ENCODE measurements at places on chromosomes 1 and 21.

- peaks cover 2% of the 10 kb centered on the region for H3K36me3 ChIP-seq
- peak overlapping the region; percentile 95 for H3K4me3 ChIP-seq
- peak; percentile 26 for DNase-seq
- H3K27me3 ChIP-seq, result peaks cover 4% of the 10 kb centered on the region
- peaks cover 37% of the 10 kb centered on the region for H3K4me1 ChIP-seq
Observed at GRCh38 chr1:151612501-151613281, 841 bp downstream of the SNX27 start.

DNA sequence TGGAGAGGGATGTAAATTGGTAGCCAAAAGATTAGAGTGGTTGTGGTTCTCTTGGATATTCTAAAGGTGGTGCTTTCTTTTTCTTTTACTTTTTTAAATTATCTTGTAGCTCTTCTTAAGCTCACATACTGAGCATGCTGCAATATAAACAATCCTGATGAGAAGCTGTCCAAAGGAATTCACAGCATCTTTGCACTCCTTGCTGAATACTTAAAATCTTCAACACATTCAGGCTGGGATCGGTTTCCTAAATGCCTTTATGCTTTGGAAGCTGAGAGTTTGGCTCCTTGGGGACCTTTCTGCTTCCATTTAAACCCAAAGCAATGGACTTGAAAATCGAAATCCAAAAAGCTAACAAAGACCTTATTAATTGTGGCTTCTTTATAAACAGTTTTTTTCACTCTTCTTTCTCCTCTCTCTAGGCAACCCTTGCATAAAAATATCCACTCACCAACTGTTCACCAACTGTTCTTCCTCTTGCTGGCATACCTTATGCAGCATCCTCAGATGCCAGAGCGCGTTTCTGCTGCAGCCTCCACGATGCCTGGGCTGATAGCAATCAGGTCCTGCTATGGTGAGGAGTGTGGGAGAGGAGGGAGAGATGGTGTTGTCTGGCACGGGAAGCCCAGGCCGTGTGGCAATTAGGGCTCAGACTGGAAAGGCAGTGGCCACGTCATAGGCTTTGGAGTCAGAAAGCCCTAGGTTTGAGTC lies 535.8 kb upstream of the DAB1 start:
- no peak for DNase-seq
- H3K27me3 ChIP-seq, result no peaks in the 10 kb centered on the region
- no peak overlapping the region for H3K4me3 ChIP-seq
- H3K27ac ChIP-seq, result no peak overlapping the region
- no peaks in the 10 kb centered on the region for H3K36me3 ChIP-seq
- H3K4me1 ChIP-seq, result no peaks in the 10 kb centered on the region

DNA sequence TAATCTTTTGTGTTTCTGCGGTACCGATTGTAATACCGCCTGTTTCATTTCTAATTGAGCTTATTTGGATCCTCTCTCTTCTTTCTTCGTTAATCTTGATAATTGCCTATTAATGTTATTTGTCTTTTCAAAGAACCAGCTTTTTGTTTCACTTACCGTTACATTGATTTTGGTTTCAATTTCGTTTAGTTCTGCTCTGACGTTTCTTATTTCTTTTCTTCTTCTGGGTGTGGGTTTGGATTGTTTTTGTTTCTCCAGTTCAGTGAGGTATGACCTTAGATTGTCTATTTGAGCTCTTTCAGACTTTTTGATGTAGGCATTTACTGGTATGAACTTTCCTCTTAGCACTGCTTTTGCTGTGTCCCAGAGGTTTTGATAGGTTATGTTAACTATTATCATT lies 9.4 kb downstream of the OR2M2 start:
- no peak for DNase-seq
- H3K27me3 ChIP-seq, result no peaks in the 10 kb centered on the region
- no peak overlapping the region for H3K4me3 ChIP-seq
- no peaks in the 10 kb centered on the region for H3K4me1 ChIP-seq

- H3K4me3 ChIP-seq, result no peak overlapping the region
- H3K4me1 ChIP-seq, result peaks cover 10% of the 10 kb centered on the region
Observed at GRCh38 chr1:2540816-2541492, 10.9 kb upstream of the HES5 start.

GRCh38 chr1:224929335-224930237 lies at the start of gene DNAH14:
Gene DNAH14, plus strand, starts transcription at chr1:224929675. Its CDS starts 23,028 bp downstream, at chr1:224952703.
- peaks cover 3% of the 10 kb centered on the region for H3K4me1 ChIP-seq
- peak within 1 kb of the TSS; percentile 59 for H3K4me3 ChIP-seq
- peaks cover 28% of the 10 kb centered on the region for H3K27me3 ChIP-seq
- no peak for DNase-seq

GRCh38 chr1:82486468-82486867 lies 685.7 kb downstream of the ADGRL2 start:
- no peaks in the 10 kb centered on the region for H3K36me3 ChIP-seq
- no peak overlapping the region for H3K27ac ChIP-seq
- H3K27me3 ChIP-seq, result no peaks in the 10 kb centered on the region
- H3K4me3 ChIP-seq, result no peak overlapping the region
- H3K4me1 ChIP-seq, result no peaks in the 10 kb centered on the region

DNA sequence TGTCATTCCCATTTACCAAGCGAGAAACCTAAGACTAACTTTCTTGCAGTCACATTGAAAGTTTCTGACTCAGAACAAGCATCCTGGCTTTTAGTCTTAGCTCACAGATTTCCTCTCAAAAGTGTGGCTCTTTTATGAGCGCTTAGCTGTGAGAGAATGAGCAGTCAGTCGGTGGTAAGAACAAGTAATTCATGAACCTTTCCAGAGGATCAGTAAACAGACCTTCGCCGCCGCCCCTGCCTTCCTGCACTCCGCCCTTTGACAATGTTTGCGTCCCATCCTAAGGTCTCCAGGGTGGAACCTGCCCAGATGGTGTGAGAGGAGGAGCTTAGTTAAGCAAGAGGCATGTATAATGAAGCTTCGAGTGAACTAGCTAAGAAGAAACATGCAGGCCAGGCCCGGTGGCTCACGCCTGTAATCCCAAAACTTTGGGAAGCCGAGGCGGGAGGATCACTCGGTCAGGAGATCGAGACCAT lies 142.4 kb downstream of the GLUL start:
- DNase-seq, result no peak
- no peak overlapping the region for H3K27ac ChIP-seq
- peaks cover 2% of the 10 kb centered on the region for H3K36me3 ChIP-seq
- no peak overlapping the region for H3K4me3 ChIP-seq
- H3K27me3 ChIP-seq, result no peaks in the 10 kb centered on the region

- H3K4me1 ChIP-seq, result no peaks in the 10 kb centered on the region
- DNase-seq, result no peak
- H3K27ac ChIP-seq, result no peak overlapping the region
- no peak overlapping the region for H3K4me3 ChIP-seq
Observed at GRCh38 chr1:184214128-184214527, 162.6 kb downstream of the TSEN15 start.

- H3K36me3 ChIP-seq, result no peaks in the 10 kb centered on the region
- no peak for DNase-seq
- H3K4me1 ChIP-seq, result no peaks in the 10 kb centered on the region
- no peak overlapping the region for H3K4me3 ChIP-seq
Observed at GRCh38 chr1:237877631-237878030, 13.1 kb downstream of the ZP4 start.

GRCh38 chr1:91603409-91603808 lies 102.8 kb downstream of the CDC7 start:
- H3K4me3 ChIP-seq, result no peak overlapping the region
- H3K4me1 ChIP-seq, result no peaks in the 10 kb centered on the region
- no peak overlapping the region for H3K27ac ChIP-seq

- peaks cover 58% of the 10 kb centered on the region for H3K4me1 ChIP-seq
- peak overlapping the region; percentile 31 for H3K4me3 ChIP-seq
Observed at GRCh38 chr21:36149788-36150711, 6.6 kb upstream of the DOP1B start.

DNA sequence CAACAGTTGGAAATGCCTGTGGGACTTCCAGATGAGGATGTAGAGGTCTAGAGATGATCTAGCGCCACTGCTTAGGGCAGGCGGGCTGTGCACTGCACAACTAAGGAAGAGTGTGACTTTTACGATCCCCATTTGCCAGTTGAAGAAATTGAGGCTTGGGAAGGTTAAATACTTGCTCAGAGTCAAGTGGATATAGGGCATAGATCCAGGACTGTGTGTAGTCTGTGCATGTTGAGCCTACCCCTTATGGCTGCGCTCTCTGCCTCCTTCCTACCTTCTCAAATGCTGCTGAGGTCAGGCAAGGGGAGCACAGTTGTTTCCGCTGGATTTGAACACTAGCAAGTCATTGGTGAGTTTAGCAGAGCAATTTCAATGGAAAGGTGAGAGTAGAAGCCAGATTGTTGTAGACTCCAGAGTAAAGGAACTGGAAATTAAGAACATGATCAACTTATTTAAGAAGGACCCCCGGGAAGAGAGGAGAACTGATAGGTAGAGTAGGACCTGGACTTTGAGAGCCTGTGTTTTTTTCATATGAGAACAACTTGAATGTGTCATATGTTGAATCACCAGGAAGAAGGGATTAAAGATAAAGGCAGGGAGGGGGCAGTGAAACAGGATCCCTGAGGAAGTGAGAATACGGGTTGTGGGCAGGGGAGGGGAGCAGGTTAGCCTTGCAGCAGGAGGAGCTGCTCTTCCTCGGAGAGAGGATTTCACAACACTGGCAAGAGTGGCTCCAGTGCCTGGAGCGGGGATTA lies 2.7 kb downstream of the CAPN2 start:
- peak overlapping the region; percentile 96 for H3K27ac ChIP-seq
- no peak for DNase-seq
- H3K36me3 ChIP-seq, result peaks cover 60% of the 10 kb centered on the region
- H3K4me1 ChIP-seq, result peaks cover 76% of the 10 kb centered on the region

GRCh38 chr1:7784492-7785071 lies 491 bp downstream of the PER3 start:
- H3K4me3 ChIP-seq, result peak overlapping the region; percentile 57
- no peak overlapping the region for H3K27ac ChIP-seq
- peaks cover 9% of the 10 kb centered on the region for H3K36me3 ChIP-seq
- DNase-seq, result no peak

DNA sequence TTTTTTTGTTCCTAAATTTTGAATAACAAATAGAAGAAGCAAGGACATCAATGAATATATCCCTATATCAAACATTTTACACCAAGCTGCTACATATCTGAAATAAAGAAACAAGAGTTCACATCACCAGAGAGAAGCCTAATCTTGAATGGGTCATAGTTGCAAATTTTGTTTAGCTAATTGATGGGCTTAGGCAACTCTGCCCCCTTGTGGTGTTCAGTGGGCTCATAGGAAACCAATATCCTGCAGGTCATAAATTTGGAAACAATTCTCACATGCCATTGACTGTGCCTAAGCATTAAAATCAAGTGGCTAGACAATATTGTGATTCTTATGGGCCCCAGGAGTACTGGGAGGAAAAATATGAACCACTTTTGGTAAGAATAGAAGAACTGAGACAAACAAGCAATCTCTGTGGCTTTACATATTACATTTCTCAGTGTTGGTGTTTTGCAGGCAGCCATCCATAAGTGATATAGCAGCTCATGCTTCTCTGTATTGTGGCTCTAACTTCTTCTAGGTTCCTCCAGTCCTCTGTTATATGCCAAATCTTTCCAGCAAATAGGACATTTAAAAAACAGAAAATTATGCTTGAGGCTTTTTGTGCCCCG lies 1262.8 kb upstream of the PRMT6 start:
- H3K27me3 ChIP-seq, result no peaks in the 10 kb centered on the region
- H3K4me3 ChIP-seq, result no peak overlapping the region
- peak; percentile 8 for DNase-seq
- H3K27ac ChIP-seq, result no peak overlapping the region
- H3K36me3 ChIP-seq, result no peaks in the 10 kb centered on the region

GRCh38 chr1:93137604-93138292 lies 42.5 kb downstream of the TMED5 start:
- H3K27ac ChIP-seq, result no peak overlapping the region
- no peaks in the 10 kb centered on the region for H3K27me3 ChIP-seq
- DNase-seq, result no peak
- no peak overlapping the region for H3K4me3 ChIP-seq
- H3K4me1 ChIP-seq, result peaks cover 7% of the 10 kb centered on the region

GRCh38 chr1:46110521-46110920 lies 21.9 kb downstream of the PIK3R3 start:
- peaks cover 2% of the 10 kb centered on the region for H3K27me3 ChIP-seq
- H3K27ac ChIP-seq, result no peak overlapping the region
- no peak overlapping the region for H3K4me3 ChIP-seq
- no peaks in the 10 kb centered on the region for H3K36me3 ChIP-seq
- H3K4me1 ChIP-seq, result peaks cover 3% of the 10 kb centered on the region
- no peak for DNase-seq

- H3K36me3 ChIP-seq, result peaks cover 5% of the 10 kb centered on the region
- no peak overlapping the region for H3K4me3 ChIP-seq
Observed at GRCh38 chr1:92995441-92996430, 34.5 kb upstream of the DIPK1A start.
